Nucleus accumbens (tissue), 56 donors: ENCODE measurements at places on chromosomes 11 and 22.

DNA sequence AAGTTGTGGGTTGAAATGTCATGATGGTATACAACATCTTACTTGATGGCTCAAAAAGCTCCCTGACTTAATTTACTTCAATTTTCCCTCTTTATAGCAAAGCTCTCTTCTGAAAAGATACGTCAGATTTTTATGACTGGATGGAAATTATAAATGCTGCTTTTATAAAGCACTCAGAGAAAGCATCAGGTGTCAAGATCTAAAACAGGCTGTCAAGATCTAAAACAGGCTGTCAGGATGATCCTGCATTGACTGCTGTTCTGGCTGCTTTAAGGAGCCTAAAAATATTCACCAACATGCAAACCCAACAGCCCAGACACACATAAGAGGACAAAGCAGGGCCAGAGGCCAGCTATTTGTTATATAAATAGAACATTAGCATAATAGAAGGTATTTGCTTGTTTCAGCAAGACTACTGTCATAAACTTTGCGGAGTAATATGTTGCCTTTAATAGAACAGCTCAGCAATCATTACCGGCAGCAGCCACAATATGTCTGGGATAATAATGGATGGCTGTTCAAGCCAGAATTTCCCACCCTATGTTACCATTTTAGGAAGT is 77.3 kb upstream of the ANO5 start:
- no peak for DNase-seq

GRCh38 chr22:23696326-23696851 is 5.6 kb downstream of the RGL4 start:
- no peak for DNase-seq

- no peak for DNase-seq
Observed at GRCh38 chr11:1448882-1449281, 37.7 kb downstream of the MOB2 start.

GRCh38 chr22:43980579-43980978 is 25.3 kb downstream of the SAMM50 start:
- no peak for DNase-seq

DNA sequence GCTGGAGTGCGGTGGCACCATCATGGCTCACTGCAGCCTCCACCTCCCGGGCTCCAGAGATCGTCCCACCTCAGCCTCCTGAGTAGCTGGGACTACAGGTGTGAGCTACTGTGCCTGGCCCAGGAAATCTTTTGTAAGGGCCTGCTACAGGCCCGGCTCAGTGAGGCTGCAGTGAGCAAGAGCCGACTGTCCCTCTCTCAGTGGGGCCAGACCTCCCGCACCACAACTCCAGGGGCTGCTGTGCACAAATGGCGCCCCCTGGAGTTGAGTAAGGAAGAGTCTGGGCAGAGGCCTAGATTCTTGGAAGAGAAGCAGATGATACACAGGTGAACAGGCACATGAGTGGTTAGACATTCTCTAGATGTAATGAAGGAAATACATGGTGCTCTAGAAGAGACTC is 7.0 kb downstream of the SERHL2 start:
- DNase-seq, result no peak

- no peak for DNase-seq
Observed at GRCh38 chr11:119147604-119148333, 1.1 kb upstream of the ABCG4 start.
